T-cell (primary cell): ENCODE measurements at places on chromosomes 1 and 21.

DNA sequence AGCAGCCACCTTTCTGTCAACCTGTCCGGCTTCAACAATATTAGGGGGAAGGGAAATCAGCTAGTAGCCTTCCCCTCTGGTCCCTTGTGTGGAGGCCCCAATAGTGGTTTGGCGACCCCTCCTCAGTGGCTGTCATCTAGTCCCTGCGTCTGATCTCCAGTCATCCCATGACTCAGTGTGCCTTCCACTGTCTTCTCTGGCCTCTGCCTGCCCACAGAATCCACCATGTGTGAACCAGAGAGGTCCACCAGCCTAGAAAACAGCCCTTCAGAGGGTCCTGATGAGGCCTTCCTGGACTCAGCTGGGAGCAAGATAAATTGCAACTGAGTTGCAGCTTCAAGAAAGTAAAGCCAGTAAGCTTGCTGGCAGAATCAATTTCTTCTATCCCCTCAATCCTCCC lies 3.8 kb upstream of the ATXN7L2 start:
- peaks cover 9% of the 10 kb centered on the region for H3K4me1 ChIP-seq
- DNase-seq, result no peak
- no peak overlapping the region for H3K27ac ChIP-seq
- H3K4me3 ChIP-seq, result no peak overlapping the region

GRCh38 chr21:17391811-17392340 lies 121.0 kb upstream of the CXADR start:
- no peak for DNase-seq
- no peaks in the 10 kb centered on the region for H3K4me1 ChIP-seq
- H3K27ac ChIP-seq, result no peak overlapping the region
- H3K36me3 ChIP-seq, result no peaks in the 10 kb centered on the region
- H3K27me3 ChIP-seq, result no peaks in the 10 kb centered on the region

DNA sequence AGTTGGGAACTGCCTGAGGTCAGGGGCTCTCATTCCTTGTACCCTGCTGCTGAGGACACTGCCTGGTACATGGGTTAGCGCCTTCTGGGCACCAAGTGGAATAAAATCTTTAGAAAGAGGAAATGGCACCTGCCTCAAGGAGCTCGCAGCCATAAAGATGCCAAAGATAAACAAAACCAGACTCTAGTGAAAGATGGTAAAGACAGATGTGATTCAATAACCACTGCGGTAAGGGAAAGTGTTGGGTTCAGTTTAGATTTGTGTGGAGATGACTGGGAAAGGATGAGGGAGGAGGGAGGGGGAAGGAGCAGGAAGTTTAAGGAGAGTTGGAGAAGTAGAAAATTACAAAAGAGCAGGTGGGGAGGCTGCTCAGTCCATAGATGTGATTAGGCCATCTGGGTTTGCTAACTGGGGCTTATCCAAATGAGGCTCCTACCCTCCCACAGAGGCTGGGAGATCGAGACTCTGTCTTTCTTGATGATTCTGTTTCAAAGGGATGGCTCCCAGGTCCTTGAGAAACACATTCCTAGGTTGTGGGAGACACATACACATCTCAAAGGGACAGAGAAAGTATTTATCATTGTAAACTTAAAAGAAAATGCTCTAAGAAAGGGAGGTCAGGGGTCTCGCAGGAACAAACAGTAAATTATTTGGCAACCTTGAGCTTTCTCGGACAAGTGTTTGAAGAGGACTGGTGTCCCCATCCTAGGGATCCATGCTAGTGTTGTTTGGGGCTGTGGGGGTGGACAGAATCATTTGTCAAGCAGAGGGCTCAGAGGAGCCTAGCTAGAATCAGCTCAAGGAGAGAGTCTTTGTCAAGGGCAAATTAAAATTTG lies 65.7 kb upstream of the MORC3 start:
- peaks cover 49% of the 10 kb centered on the region for H3K36me3 ChIP-seq
- no peak for DNase-seq
- no peak overlapping the region for H3K4me3 ChIP-seq
- H3K27me3 ChIP-seq, result no peaks in the 10 kb centered on the region
- H3K4me1 ChIP-seq, result peaks cover 10% of the 10 kb centered on the region

- H3K36me3 ChIP-seq, result no peaks in the 10 kb centered on the region
- no peaks in the 10 kb centered on the region for H3K4me1 ChIP-seq
- H3K4me3 ChIP-seq, result no peak overlapping the region
- no peak overlapping the region for H3K27ac ChIP-seq
- H3K27me3 ChIP-seq, result no peaks in the 10 kb centered on the region
These were observed 16.7 kb downstream of the HMGN1 start for GRCh38 chr21:39332175-39332574.

- H3K4me3 ChIP-seq, result no peak overlapping the region
- DNase-seq, result no peak
These were observed 67.1 kb upstream of the CAPZB start for GRCh38 chr1:19552291-19553010.

- H3K36me3 ChIP-seq, result no peaks in the 10 kb centered on the region
- DNase-seq, result no peak
- no peak overlapping the region for H3K27ac ChIP-seq
These were observed 8.6 kb downstream of the WNT9A start for GRCh38 chr1:227938911-227939790.

- DNase-seq, result no peak
- no peak overlapping the region for H3K27ac ChIP-seq
- no peaks in the 10 kb centered on the region for H3K4me1 ChIP-seq
- H3K36me3 ChIP-seq, result no peaks in the 10 kb centered on the region
These were observed 413.0 kb downstream of the NEGR1 start for GRCh38 chr1:71869326-71869725.

DNA sequence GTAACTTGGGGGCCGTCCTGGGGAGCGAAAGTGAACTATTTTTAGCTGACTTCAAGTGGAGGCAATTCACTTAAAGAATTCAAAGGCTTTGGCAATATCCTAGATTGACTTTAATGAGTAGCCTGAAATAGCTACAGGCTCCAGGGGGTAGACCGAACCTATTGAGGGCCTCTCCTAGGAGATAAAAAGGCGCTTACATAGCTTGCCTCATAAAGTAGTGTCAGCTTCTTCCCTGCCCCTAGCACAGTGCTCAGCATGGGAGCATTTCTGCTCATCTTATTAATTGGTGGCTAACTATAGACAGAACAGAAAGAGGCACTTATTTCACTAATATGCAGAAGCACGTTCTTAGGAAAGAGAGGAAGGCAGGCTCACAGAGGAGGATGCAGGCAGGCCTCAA lies 12.3 kb upstream of the CTNNBIP1 start:
- no peaks in the 10 kb centered on the region for H3K4me1 ChIP-seq
- no peaks in the 10 kb centered on the region for H3K27me3 ChIP-seq
- H3K4me3 ChIP-seq, result no peak overlapping the region
- DNase-seq, result no peak

DNA sequence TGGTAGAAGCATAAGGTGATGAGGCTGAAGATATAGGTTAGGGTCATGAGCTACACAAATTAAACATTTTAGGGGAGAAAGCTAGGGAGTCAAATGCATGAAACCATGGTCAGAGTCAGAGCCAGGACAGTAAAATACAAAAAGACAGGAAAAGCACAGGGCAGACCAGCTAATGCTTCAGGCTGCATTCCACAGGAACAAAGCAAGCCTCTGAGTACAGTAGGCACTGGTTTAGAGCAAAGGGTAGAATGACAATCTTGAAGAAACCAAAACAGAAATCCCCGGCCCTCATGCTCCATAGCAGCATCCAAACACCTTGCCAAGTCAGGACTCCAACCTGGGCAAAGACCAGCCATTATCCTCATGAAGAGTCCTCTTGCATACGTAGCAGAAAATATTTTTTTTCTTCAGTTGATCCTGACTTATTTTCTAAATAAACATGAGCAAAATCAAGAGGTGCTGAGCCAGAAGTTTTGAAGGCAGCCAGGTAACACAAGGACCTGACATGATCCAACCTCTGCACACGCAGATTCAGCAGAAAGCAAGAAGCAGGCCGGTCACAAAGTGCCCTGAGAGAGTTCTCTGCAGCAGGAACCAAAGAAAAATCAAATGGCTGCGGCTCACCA lies 273.1 kb downstream of the TTLL7 start:
- no peaks in the 10 kb centered on the region for H3K27me3 ChIP-seq
- no peaks in the 10 kb centered on the region for H3K36me3 ChIP-seq
- H3K4me1 ChIP-seq, result no peaks in the 10 kb centered on the region
- H3K4me3 ChIP-seq, result no peak overlapping the region
- H3K27ac ChIP-seq, result no peak overlapping the region
- no peak for DNase-seq
